NCI-H1930 (cell line): ENCODE measurements at places on chromosomes 7 and 10.
A peak's percentile ranks its signal among the peaks of the same experiment; 100 is the strongest.

GRCh38 chr10:124289851-124290795, 128.6 kb downstream of the OAT start:
- DNase-seq = no peak

DNA sequence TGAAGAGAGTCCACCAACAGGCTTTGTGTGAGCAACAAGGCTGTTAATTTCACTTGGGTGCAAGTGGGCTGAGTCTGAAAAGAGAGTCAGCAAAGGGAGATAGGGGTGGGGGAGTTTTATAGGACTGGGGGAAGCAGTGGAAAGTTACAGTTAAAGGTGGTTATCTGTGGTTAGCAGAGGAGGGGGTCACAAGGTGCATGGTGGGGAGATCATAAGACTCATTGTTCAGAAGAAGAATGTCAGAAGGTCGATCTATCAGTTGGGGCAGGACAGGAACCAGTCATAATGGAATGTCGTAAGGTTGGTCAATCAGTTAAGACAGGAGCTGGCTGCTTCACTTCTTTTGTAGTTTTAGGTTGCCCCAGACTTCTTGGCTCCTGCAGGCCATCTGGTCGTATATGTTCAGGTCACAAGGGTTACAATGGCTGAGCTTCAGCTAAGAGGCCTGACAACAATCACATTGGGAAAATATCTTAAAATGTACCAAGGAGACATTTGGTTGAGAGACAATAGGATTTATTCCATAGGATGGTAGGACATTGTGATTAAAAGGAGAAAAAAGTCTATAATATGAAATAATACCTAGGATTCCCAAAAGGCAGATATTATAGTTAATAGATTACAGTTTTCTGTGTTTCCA, 356.4 kb downstream of the ANKRD7 start:
- no peak for DNase-seq

GRCh38 chr10:20765066-20765465, 132.0 kb downstream of the NEBL start:
- no peak for DNase-seq

GRCh38 chr7:18086165-18087025, 58.7 kb upstream of the PRPS1L1 start:
- DNase-seq = peak; percentile 7

DNA sequence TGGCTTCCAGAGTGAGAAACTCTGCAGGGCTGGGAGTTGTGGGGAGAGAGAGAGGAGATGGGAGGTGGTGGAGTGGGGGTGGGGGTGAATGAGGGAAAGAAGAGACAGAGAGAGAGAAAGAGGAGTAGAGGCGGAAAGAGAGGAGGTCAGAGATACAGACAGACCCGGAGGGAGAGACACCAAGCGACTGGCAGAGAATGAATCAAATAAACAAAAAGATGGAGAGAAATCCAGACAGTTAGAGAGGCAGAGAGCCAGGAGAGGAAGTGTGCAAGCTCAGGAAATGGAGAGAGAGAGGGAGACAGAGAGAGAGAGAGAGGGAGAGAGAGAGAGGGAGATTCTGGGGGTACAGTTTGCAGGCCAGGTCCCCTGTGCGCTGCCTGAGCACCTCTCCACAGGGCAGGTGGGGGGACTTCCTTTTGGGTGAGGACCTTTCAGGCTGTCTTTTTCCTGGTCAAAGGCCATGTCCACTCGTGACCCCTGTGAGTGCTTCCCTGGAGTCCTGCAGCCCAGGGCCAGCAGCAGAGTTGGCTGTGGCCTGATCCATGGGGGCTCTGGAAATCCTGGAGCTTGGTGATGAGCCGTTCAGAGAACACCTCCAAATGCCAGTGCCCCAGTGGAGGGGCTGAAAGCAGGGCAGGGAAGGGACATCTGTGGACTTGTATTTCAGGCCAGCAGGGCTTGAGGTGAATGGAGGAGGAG, 25.0 kb upstream of the PCBD1 start:
- DNase-seq = no peak

- DNase-seq = no peak
Observed at GRCh38 chr7:78368771-78369170, 570.2 kb downstream of the PHTF2 start.

DNA sequence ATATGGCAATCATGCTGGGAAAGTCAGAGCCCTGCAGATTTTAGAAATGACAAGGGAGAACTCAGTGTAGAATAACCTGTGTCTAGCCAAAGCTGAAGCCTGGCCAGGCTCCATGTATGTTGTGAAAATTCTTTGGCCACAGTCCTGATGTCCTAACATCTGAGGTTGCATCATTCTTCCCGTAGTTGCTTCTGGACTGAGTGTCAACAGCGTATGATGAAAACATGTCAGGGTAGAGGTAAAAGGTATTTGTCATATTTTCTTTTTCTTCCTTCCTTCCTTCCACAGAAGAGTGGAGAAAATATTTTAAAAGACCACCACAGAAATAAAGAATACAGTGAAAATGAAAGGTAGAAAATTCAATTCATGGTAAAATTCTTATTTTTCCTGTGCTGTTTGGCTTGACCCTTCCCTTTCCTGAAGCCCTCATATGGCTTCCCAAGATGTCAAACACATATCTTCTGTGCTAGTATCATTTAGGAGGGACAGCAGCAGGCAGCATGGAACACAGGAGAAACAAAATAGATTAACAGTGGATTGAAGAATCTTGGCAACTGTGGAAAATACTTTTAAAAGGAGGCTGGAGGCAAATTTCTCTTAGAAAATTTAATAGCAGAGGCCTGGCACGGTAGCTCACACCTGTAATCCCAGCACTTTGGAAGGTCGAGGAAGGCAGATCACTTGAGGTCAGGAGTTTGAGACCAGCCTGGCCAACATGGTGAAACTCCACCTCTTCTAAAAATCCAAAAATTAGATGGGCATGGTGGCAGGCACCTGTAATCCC, 18.9 kb upstream of the NRBF2 start:
- DNase-seq = no peak

GRCh38 chr10:69458430-69459100, 7.3 kb downstream of the TSPAN15 start:
- DNase-seq = no peak

DNA sequence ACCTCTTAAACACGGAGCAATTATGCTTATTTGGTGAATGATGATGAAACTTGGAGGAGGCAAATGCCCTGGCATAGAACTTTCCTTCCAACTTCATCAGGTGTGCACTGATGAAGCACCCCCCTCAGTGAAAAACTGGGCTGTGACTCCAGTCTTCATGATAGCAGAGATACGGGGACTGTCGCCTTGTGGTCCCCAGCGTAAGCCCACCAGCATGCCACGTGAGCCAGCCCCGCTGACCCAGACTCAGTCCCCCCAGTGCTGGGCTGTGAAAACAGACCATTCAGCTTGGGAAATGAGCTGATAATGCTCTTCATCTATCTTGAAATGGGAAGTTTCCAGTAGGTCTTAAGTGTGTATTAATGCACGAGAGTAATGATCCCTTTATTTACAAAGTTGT, 177.0 kb downstream of the SNX10 start:
- DNase-seq = no peak

- no peak for DNase-seq
Observed at GRCh38 chr7:19772306-19772705, 1.1 kb downstream of the TMEM196 start.

GRCh38 chr10:48800007-48800675, 115.5 kb downstream of the WDFY4 start:
- no peak for DNase-seq

DNA sequence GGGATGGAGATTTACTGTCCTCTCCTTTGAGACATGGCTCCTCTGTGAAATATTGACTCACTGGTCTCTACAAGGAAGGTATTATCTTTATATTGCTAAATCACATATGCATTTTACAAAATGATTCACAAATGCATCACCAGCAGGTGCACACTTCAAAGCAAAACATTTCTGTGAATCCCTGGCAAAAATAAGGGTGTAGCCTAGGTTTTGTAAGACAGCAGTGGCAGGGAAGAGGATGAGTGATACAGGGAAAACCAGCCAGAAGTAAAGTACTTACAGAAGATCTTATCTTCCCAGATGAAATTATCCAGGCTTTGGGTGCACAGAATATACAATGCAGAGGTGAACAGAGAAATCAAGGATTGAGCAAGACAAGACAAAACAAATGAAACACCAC, 1094.6 kb downstream of the GATA3 start:
- DNase-seq = no peak

DNA sequence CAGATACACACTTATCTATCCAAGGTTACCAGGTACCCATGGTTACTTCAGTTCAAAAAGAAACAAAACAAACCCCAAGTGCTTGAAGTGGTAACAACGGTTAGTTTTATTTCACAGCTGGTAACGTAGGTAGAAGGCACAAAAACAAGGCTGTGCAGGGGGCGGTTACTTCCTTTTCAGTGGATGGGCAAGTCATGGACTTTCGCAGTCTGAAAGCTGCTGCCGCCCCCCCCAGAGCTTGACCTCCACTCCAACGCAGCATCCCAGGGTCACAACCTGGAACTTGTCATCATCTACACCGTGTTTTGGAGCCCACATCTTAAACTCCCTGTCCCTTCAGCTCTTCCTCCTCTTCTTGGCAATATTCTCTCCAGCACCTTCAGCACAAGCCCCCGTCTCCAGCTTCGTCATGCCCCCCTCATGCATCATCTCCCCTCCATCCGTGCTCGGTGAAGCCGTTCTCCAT, 181.2 kb upstream of the ITGB1 start:
- DNase-seq = no peak

DNA sequence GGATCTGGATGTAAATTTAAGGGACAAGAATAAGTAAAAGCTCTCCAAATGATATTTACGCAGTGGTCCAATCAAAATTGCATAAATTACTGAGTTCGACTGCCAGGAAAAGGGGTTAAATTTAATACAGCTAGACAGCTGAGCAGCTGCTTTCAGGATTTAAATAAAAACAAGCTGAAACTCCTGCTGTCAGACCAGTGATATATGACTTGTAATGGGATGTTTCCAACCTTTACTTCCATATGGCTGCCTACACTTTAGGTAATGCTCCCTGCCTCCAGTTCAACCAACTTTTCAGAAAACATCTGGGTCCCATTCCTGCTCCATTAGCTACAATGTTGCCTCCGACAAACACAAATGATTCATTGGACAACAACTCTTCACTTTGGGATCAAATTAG, 326.3 kb upstream of the DGKB start:
- no peak for DNase-seq

DNA sequence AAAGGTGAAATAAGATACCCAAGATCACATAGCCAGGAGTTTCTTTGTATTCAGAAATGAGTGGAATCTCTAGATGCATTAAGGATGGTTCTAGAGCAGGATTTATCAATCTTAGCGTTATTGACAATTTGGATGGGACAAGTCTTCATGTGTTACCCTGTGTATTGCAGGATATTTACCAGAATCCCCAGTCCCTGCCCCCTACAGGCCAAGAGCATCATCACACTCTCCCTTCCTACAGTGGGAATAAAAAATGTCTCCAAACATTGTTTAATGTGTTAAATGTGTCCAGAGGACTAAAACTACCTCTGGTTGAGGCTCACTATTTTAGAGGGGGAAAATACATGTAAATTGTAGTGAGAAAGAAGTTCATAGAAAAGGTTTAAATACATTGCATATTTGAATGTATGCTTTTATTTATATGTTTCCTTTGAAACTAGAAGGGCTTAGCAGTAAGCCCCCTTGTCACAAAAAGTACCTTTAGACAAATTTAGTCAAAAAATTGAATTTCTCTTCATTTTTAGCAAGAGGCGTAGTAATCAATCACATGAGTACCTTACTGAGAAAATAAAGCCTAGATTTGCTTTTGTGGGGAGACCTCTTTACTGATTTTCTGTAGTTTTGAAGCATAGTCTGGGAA, 141.2 kb downstream of the MLLT10 start:
- no peak for DNase-seq

DNA sequence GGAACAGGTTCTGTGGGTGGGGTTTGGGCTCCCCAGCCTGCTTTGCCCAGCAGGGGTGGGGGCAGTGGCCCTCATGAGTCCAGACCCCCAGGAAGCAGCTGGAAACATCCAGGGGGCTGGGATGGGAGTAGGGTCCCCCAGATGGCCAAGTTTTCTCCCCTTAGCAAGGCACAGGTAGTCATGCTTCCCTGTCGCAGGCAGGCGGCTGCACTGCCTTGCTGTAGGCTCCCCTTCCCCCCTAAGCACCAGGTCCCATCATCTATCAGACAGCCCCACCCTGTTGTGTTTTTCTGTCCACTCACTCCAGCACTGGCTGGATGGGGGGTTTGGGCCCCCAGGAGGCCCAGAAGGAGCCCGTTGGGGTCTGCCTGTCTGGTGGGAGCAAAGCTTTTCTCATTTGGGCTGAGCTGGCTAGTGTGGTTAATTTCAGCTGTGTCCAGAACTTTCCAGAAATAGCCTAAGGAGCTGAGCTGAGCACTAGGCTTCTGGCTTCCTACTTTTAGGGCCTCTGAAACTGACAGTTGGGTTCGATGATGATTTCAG, 7.9 kb downstream of the BRI3 start:
- DNase-seq = no peak

DNA sequence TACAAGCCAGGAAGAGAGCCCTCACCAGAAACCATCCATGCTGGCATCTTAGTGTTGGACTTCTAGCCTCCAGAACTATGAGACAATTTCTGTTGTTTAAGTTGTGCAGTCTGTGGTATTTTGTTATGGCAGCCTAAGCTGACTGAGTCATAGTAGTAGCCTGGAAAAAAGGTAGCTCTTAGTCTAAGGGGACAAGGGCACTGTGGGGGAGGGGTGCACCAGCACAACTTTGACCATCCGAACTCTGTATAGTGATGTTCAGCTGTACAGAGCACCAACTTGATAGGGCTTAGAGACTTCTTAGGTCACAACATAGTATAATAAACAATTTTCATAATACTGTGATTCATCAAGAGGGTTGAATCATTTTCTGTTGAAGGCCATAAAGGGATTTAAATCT, 14.3 kb downstream of the EIF4EBP2 start:
- no peak for DNase-seq

DNA sequence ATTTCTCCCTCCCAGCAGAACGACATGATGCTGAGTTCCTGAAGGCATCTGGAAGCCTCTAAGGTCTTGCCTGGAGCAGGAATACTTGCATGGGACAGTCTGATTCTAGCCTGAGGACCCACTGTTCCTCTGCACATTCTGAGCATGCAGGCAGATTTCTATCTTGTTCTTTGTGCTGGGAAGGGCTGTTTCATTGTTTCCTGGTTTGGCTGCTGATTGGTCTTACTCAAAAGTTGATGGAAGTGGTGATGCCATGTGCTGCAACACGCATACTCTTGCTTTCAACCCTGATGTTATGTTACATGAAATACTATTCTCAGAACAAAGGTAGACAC, 307.0 kb downstream of the GATA3 start:
- no peak for DNase-seq

DNA sequence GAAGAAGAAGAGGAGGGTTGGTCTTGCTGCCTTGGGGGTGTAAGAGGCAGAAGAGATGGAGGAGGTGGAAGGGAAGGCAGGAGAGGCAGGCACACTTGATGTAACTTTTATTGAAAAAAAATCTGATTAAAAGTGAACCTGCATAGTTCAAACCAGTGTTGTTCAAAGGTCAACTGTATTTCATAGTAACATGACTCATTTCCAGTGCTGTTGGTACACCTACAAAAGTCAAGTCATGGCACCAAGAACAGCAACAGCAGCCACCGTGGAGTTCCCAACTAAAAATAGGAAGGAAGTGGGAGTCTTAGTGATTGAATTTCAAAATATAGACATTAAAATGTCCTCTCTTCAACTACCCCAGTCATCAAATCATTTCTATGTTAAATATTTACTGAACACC, 88.5 kb downstream of the CTNNA3 start:
- no peak for DNase-seq

GRCh38 chr10:100780324-100780723, 34.9 kb downstream of the PAX2 start:
- DNase-seq = no peak
